HT1080 (cell line): ENCODE measurements at places on chromosomes 13 and 19. TPM values are rescaled to one million over a fixed set of nuclear protein-coding genes. Genes with fewer than 3 reads are reported as not detected.

Gene KLK1
- not detected in 2 replicates for total RNA-seq

Gene TJP3
- 0.03 TPM in 1 of 2 replicates, not detected in the other for total RNA-seq

DNA sequence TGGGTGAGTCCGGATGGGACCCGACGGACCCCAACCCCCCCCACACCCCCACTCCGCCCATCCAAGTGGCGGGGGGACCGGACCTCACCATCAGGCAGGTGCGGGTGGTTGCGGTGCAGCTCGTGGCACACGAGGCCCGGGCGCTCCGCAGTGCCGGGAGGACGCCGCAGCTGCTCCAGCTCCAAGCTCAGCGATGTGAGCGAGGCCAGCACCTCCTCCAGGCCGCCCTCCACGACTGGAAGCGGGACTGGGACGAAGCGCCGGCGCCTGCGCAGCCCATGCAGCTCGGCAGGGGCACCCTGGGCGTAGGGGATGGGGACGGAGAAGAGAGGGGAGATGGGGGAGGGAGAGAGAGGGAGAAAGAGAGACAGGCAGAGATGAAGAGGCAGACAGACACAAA lies 30.1 kb upstream of the OLFM2 start:
- no peak for DNase-seq

GRCh38 chr19:3440082-3440481 lies 40.2 kb downstream of the SMIM24 start:
- DNase-seq: no peak

GRCh38 chr13:52395704-52396103 lies 10.3 kb downstream of the THSD1 start:
- no peak for DNase-seq

DNA sequence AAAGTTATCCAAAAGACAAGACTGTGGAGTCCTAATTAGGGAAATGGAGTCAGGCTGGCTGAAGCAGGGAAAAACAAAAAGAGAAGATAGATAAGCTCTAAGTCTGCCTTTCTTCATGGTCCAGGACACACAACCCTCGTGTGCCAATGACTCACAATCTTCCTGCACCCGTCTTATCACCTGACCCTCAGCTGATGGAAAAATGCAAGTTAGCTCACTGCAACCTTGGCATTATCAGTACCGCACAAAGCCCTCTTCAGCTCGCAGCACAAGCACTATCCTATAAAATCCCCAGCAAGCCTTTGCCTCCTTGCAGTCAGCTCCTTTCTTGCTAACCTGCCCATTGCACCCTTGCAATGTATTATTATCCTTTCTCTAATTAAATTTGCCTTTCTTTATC lies 4.3 kb downstream of the OR7A5 start:
- no peak for DNase-seq

DNA sequence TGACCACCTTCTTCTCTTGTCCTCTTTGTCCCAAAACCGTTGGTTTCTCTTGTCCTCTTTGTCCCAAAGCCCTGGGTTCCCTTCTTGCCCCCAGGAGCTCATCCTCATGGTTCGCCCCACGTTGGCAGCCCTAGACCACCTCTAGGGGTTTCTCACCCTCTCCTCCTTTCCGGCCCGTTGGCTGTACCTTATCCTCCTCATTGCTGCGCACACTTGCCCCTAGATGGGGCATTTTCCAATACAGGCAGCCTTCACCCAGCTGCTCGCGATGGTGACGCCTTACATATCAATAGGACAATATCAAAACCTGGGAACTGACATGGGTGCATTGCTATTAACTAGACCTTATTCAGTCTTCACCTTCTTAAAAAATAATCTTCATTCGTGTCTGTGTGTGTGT lies 86.5 kb downstream of the IPO5 start:
- DNase-seq: no peak

DNA sequence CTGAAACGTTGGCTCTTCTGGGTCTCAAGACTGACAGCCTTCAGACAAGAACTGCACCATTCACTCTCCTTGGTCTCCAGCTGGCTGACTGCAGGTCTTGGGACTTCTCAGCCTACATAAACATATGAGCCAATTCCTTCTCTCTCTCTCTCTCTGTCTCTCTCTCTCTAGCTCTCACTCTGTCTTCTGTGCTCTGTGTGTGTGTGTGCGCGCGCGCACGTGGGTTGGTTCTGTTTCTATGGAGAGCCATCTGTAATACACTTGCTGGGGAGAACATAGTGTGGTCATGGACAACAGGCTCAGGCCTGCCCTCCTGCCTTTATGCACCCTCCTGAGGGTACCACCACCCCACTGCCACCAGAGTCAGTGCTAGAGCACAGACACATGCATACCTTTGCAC lies 13.7 kb upstream of the SERPINE3 start:
- no peak for DNase-seq
